ENCODE measurements at places on chromosomes 5 and 9.

GRCh38 chr5:32852535-32852934 is 141.4 kb downstream of the NPR3 start:
- no peak for DNase-seq

DNA sequence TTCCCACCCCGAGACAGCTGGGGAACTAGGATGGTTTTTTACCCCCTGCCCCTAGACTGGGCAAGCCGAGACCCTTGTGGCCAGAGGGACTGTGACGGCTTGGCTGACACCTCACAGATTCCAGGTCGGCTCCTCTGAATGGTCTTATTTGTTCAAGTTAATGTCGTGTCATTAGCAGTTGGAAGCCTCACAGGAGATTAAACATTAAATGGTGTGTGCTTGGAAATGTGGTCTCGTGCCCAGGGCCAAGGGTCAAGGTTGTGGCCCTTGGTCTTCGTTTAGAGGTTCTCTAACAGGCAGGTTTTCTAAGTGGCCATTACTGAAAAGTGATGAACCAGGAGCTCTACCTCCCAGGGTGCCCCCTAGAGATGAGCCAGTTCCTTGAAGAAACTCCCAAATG is 61.2 kb upstream of the RXRA start:
- no peak for DNase-seq

DNA sequence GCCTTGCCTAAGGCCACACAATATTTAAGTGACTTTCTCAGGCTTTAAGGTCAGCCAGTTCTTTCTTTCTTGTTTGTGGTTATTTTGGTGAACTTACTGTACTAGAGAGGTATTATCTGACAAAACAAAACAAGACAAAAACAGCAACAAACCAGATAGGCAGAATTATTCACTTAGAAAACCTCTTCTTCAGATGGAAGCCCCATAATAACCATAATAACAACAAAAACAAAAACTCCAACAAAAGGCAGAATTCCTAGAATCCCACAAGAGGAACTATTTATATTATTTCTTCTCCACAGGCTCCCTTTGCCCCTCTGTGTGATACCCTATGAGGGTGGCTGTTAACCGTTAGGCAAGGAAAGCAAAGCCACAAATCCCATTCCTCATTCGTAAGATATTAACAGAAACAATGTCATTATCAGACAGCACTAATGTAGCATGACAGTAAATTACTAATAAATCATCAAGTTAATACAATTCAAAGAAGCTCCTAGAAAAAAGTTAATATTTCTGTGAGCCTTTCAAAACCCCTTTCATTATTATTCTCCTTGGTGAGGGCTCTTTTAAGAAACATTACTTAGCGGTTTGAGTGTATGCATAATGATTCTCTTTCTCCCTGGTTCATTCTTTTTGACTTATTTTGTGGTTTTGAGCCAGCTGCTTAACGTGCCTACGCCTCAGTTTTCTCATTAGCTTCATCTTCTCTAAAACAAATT is 274.9 kb downstream of the EFNA5 start:
- no peak for DNase-seq

DNA sequence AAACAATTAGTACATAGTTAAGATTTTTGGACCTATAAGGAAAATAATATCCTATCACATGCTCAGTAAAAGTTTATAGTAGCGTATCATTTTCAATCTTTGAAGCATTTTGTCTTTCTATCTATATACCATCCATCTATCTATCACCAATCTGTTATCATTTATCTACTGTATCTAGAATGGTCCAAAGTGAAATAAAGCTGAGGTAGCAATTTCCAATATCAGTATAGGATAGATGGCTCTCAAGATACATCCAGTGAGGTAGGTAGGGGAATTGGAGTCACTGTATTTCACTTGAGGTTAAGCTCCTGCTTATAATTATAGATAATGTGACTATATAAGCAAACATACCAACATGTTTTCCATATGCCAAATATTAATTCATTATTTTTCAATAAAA is 889.1 kb upstream of the CTNND2 start:
- no peak for DNase-seq

DNA sequence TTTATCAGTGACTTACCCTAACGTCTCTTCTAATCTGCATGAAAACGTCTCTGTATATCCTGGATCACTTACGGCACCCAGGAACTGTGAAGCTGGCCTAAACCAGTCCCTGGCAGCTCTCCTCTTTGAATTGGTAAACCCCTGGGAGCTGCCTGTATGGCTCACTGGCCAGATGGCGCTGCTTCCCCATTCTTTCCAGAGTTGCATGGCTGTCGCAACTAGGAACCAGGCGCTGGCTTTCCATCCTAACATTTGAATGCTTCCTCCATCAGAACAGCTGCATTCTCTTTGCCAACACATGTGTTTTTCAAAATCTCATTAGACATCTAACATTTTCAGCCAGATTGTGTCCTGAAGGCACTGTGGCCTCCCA is 8.0 kb upstream of the PCA3 start:
- no peak for DNase-seq

GRCh38 chr9:133054966-133055365 is 6.8 kb upstream of the CEL start:
- no peak for DNase-seq

DNA sequence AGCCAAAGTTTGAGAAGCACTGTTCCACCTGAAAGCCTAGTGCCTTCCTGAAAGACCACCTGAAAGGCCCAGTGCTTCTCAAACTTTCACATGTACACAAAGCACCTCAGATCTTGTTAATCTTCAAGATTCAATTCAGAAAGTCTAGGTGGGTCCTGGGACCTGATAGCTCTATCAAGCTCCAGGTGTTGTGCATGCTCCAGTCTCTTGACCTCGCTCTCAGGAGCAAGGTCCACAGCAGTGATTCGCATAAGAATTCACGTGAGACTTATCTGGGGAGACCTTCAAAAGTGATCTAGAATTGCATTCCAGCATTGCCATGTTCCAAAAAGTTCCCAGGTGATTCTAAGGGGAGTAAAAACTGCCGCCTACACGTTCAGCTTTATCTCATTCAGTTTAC is 102.1 kb downstream of the PIK3R1 start:
- DNase-seq, result no peak

Data from LoVo (cell line).